ENCODE measurements at places on chromosomes 3 and 15.

GRCh38 chr3:187568171-187568570 lies 102.0 kb downstream of the SST start:
- no peak for DNase-seq

- no peak for DNase-seq
Observed at GRCh38 chr3:108494906-108495531, 15.4 kb downstream of the MYH15 start.

GRCh38 chr3:135460273-135460672 lies 505.3 kb upstream of the PPP2R3A start:
- DNase-seq, result no peak

GRCh38 chr15:44591326-44591725 lies 54.4 kb downstream of the EIF3J start:
- DNase-seq, result no peak

DNA sequence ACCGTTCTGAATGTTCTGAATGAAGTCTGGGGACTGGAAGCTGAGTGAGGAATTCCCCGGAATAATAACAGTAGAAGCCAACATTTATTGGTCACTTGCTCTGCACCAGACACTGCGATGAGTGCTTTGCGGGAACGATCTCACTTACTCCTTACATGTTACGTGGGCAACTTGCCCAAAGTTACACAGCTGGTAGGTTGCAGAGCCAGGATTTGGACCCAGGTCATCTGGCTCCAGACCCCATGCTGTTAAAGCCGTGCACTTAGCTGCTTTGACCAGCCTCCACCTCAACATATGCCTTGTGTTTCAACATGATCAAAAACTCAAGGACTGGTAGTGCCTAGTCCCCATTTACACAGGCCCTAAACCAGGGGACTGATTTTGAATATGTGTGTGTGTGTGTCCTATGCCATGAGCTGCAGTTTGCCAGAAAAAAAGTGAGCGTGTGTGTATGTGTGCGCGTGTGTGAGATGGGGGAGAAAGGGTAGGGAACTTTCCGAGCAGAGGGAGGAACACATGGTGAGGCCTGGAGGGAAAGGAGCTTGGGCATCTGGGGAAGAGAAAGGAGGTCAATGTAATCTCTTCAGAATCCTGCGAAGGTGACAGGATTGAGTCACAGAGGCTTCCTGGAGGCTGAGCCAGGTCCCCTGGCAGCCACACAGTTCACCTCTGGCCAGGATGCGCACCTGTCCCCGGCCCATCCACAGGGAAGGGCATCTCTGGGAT lies 28.9 kb downstream of the LINGO1 start:
- DNase-seq, result no peak

DNA sequence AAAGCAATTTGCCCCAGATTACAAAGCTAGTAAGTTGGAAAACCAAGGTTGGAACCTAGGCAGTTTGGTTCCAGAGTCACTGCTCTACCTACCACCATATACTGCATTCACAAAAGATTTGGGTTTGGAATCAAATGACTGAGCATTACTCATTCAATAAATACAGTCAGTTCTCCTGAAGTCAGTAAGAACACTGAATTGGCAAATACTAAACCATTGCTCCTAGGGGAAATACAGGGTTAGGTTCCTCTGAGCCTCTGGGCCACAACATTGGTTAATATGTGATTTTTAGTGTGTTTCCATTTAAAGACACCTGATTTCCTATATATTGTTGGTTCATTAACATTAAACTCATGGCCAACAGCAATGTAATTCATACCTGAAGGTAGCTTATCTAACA lies 2.1 kb upstream of the EIF5A2 start:
- DNase-seq, result no peak

GRCh38 chr3:58880182-58880581 lies 169.6 kb downstream of the CFAP20DC start:
- no peak for DNase-seq

- DNase-seq, result no peak
Observed at GRCh38 chr3:178950676-178951075, 120.9 kb downstream of the ZMAT3 start.

GRCh38 chr3:138460536-138461205 lies 26.3 kb downstream of the ESYT3 start:
- DNase-seq, result no peak
